ENCODE measurements at places on chromosomes 12 and 14.

DNA sequence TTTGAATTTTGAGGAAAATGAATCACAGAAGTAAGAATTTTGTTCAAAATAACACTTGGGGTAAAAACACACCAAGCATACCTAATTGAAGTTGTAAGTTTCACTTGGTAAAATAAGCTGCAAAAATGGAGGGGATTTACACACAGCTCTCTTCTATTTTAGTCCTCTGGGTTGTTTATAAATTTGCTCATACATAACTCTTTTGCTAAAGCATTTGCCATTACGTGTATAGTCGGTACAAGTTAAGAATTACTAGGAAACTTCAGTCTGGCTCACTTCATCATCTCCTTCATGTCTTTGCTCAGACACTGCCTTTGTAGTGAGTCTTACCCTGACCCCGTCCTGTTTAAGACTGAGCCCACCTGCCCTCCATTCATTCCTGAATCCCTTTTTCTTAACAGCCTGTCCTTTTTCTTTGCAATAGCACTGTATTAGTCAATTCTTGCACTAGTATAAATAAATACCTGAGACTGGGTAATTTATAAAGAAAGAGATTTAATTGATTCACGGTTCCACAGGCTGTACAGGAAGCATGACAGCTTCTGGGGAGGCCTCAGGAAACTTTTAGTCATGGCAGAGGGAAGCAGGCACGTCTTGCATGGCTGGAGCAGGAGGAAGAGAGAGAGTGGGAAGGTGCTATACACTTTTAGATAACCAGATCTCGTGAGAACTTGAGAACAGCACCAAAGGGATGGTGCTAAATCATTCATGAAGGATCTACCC, 451.1 kb downstream of the PCNX1 start:
- no peak overlapping the region for H3K4me3 ChIP-seq
- no peak for DNase-seq
- H3K36me3 ChIP-seq: no peaks in the 10 kb centered on the region
- peak overlapping the region; percentile 67 for H3K27ac ChIP-seq

DNA sequence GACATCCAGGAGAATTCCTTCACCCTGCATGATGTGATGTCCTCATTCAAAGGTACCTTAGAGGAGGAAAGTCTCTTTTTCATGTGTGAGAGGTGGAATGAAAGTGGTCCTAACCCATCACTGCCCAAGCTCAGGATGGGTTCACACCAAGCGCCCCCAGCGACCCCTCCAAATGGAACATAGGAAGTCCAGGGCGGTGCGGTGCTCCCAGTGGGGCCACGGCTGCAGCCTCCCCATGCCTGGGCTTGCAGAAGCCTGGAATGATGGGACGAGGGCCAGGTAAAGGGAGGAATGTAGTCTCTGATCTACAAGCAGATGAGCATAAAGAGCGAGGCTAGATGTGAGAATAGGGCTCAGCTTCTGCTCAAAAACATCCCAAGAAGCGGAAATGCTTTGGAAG, 196.3 kb downstream of the TTC7B start:
- DNase-seq: no peak
- H3K4me1 ChIP-seq: peaks cover 26% of the 10 kb centered on the region
- H3K4me3 ChIP-seq: no peak overlapping the region
- no peaks in the 10 kb centered on the region for H3K27me3 ChIP-seq

DNA sequence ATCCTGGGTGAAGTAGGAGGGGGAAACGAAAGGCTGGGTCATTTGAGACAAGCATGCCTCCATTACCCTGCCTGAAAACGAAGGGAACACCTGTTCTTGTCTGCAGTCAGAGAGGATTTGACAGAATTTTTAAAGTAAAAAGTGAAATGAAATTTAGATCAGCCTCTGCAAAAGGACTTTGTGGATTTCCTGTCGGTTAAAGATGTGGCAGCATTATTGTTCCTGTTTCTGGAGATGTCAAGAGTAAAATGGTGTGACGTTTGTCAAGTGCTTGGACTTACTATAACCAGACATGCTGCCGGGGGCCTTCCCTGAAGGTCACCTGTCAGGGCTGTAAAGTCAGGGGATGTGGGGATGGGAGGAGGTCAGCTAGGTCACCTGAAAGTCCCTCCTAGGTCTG, 32.0 kb downstream of the NRXN3 start:
- H3K4me3 ChIP-seq: no peak overlapping the region
- H3K27ac ChIP-seq: no peak overlapping the region
- DNase-seq: no peak
- no peaks in the 10 kb centered on the region for H3K36me3 ChIP-seq

DNA sequence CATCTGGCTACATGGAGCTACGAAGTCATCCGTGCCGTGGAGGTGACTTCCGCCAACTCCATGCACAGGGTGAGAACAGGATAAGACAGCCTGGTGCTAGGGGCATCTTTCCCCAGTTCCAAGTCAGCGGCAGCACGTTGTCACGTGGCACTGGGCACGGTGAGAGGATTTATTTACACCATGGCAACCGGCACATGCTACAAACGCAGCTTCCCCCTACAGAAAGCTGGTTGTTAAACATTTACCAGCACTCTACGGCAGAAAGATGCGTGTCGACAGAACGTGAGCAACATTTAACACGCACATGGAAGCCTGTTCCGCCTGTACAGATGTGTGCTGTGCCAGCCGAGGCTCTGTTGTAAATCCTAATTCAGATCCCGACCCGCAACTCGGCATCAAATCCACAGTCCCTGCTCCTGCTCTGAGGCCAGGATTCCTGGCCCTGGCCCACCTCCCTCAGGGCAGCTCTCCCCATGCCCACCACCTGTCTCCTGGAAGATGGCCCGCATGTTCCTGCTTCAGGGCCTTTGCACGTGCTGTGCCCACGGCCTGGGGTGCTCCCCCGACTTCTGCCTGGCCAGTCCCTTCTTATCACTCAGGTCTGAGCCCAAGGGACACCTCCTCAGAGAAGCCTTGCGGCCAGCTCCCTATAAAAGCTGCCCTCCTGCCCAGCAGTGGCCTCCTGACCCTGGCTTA, 114.1 kb downstream of the RFLNA start:
- DNase-seq: no peak
- no peak overlapping the region for H3K4me3 ChIP-seq
- H3K4me1 ChIP-seq: peaks cover 42% of the 10 kb centered on the region
- H3K36me3 ChIP-seq: peaks cover 97% of the 10 kb centered on the region

DNA sequence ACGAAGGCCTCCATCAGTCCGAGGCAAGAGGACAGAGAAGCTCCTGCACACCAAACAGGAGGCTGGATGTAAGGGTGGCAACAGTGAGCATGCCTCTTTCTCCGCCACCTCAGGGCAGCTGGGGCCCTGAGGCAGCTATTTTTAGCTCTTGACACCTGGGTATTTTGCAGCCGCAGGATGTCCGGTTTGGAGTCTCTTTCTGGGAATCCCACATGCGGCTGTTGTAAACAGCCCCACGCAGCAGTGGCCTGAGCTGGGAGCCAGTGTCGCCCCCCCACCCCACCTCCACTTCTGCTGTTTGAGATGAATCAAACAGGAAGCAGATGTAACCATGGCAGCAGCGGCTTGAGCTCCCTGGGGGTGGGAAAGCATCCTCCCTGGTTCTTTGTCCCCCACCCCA, 11.7 kb downstream of the HDAC7 start:
- DNase-seq: no peak
- peak overlapping the region; percentile 57 for H3K27ac ChIP-seq
- H3K27me3 ChIP-seq: no peaks in the 10 kb centered on the region
- peaks cover 16% of the 10 kb centered on the region for H3K36me3 ChIP-seq

DNA sequence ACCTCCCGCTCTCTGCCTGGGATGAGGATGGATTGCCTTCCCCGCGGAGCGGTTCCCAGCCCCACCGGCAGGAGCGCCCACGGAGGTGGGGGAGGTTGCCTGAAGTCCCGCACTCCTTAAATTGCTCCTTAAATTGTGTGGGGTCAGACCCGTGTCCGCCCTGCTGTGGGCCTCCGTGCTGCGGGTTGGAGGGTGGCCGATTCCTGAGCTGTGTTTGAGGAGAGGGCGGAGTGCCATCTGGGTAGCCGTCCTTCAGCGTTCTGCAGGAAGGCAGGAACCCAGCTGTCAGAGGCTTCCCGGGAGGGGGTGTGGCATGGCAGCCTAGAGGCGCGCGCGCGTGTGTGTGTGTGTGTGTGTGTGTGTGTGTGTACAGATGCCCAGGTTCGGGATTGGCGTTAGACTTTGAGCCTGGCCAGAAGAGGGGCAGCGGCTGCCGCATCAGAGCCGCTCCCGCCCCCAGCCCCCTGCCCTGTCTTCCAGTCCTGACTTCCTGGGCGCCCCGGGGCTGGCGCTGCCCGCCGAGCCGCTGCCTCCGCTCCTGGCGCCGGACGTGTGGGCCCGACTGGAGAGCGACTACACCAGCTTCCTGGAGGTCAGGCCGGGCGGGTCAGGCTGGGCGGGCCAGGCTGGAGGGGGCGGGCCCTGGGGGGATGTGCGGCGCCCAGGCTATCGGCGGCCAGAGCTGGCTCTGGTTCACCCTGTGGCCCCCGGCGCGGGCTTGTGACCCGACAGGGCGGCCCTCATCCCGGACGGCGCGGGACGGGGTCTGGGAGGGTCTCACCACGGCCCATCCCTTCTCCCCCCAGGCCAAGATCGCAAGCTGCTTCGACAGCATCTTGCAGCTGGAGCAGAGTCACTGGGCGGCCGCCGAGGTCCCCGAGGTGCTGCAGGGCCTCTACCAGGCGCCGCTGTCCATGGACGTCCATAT, 9.2 kb downstream of the EXOC3L4 start:
- peaks cover 55% of the 10 kb centered on the region for H3K4me1 ChIP-seq

DNA sequence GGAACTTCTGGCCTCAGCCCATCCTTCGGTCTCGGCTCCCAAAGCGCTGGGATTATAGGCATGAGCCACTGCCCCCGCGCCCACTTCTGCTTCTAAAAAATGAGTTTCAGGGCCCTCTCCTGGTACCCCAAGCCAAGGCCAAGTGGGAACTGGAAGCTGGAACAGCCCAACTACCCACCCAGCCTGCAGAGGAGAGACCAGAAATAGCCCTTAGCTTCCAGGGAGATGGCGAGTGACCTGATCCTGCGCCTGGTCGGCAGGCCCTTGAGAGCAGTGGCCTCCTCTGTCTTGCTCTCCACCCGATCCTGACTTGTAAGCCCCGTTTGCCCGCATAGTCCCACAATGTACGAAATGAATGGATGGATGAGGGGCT, 31.2 kb upstream of the PLEKHG6 start:
- no peaks in the 10 kb centered on the region for H3K27me3 ChIP-seq
- H3K4me1 ChIP-seq: peaks cover 28% of the 10 kb centered on the region
- peak overlapping the region; percentile 55 for H3K4me3 ChIP-seq
- peak overlapping the region; percentile 95 for H3K27ac ChIP-seq
- DNase-seq: no peak
- H3K36me3 ChIP-seq: no peaks in the 10 kb centered on the region

DNA sequence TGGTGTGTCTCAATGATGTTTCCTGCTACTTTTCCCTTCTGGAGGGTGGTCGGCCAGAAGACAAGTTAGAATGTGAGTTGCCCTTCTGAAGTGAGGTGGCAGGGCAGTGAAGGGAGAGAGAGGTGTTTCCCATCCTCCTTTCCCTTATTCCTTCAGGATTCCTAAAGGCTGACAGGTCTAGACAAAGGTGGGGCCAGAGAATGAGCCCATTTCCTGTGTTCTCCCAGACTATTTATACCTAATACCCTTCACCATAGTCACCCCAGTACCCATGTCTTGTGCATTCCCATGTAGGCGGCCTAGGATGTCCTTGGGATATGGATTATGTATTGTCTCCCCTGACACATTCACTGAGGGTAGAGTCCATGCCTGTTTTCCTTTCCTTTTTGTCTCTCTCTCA, 7.0 kb downstream of the DGKA start:
- peaks cover 28% of the 10 kb centered on the region for H3K4me1 ChIP-seq
- no peak overlapping the region for H3K4me3 ChIP-seq
- DNase-seq: no peak
- H3K36me3 ChIP-seq: peaks cover 29% of the 10 kb centered on the region
- H3K27me3 ChIP-seq: no peaks in the 10 kb centered on the region
- peak overlapping the region; percentile 100 for H3K27ac ChIP-seq

DNA sequence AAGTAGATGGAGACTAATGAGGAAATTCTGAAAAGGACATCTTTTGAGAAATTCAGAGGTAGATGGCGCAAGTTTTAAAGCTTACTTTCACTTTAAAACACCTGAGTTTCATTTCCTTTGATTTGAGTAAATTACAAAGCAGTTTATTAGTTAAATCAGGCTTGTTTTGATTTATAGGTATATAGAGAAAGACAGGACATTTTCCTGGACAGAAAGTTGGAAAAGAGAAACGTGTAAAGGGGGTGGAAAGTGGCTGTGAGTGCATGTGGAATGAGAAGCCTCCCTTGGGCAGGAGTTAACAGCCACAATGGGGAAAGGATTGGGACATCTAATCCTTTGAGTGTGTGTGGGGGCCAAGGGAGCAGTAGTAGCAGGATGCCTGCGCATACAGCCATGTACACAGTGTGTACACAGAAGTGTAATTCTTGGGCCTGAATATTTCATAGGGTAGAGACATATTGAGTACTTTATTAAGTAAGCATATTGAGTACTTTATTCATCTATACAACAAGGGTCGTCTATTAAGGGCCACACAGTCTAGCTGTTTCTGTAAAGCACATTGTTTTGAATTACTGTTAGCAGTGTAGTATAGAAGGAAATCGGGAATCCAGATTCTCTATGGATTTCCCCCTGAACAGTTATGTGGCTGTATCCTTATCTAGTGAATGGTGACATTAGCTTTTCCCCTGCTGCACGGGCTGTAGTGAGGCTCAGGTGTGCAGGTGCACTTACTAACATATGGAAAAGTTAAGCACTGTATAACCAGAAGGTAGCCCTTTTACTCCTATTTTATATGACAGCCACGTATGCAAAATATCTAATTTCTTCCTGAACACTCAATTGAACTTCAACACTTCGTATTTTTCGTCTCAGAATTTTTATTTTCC, 19.1 kb downstream of the MARK3 start:
- H3K4me3 ChIP-seq: no peak overlapping the region
- H3K36me3 ChIP-seq: peaks cover 42% of the 10 kb centered on the region
- no peak for DNase-seq
- H3K27me3 ChIP-seq: no peaks in the 10 kb centered on the region
- peaks cover 47% of the 10 kb centered on the region for H3K4me1 ChIP-seq

DNA sequence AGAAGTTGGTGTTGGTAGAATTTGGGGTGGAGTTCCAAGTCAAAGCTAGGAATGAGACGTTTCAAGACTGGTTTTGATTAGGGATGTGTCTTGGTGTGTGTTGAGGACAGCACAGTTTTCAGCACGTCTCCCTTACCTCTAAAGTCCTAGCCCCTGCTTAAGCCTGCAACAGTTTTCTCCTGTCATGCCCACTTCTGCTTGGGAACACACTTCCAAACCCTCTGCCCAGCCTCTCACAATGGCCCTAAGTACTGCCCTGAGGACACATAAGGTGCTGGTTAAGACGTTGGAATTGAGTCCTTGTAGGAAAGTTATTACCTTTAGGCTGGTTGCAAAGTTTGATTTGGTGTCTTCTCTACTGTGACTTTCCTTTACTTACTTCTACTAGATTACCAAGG, 710 bp upstream of the BMAL2 start:
- no peaks in the 10 kb centered on the region for H3K36me3 ChIP-seq
- H3K27ac ChIP-seq: peak overlapping the region; percentile 60
- no peaks in the 10 kb centered on the region for H3K27me3 ChIP-seq
- H3K4me1 ChIP-seq: peaks cover 64% of the 10 kb centered on the region
- DNase-seq: no peak

Measured in esophagus squamous epithelium (tissue), 5 donors.